ENCODE measurements at places on chromosomes 7 and 10.

DNA sequence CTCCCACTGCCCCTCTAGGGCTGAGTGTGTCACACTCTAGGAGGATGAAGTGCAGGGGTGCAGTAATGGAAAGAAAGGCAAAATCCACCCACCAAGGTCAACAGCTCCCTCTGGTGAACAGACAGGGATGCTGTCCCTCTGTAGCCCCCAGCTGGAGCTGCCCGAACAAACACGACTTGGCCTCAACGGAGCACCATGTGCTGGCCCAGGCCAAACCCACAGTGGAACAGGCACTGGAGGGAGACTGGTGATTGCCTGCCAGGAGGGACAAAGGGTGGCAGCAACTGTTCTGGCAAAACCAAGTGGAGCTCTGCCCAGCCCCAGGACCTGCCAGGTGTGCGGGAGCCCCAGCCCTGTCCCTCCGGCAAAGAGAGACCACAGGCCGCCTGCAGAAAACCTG, 20.7 kb downstream of the PDIA4 start:
- no peak for DNase-seq

DNA sequence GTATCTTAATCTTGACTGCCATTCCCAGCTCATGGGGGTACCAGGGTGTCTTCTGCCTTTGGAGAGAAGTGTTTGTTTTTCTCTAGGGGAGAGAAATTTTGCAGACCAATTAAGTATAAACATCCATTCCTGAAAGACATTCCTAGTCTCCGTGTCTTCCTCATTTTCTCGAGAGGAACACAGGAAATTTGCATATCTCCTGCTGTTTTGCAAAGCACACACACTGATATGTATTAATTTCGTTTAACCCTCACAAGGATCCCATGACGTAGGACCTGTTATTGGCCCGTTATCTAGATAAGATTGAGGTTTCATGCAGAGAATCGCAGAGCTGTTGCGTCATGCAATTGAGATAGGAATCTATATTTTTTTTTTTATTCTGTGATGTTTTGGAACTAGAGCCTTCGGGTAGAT, 944 bp downstream of the RHBDD2 start:
- no peak for DNase-seq

GRCh38 chr10:75345738-75346137, 55.8 kb downstream of the ZNF503 start:
- no peak for DNase-seq

DNA sequence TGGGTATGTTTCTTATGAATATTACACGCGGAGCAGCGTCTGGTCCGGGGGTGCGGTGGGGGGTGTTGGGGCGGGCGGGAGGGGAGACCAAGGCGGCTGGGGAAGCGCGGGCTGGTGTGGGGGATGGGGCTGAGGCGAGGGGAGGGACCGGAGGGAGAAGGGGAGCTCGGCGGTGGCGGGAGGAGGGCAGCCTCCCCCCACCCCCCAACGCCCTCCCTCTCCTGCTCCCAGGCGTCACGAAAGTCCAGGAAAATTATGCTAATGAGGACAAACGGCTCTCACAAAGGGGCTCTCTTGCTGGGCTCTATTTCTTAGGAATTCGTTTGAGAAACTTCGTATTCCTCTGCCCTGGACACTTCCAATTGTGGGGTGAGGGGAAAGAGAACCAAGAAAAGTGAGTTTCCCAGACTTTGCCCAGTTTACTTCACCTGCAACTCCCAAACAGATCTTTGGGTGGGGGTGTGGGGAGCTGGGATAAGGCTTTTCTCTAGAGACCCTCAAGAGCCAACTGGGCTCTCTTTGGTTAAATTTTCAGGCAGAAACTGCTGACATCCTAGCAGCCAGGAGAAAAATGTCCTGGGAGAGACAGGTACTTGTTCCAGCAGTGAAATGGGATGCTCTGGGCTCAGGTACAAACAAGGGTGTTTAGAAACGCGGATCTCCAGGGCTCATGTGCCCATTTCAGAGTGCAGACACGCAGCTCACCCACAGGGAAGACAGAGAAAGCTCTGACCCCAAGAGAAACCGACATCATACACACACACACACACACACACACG, 11.7 kb upstream of the HOXA2 start:
- DNase-seq: no peak

GRCh38 chr7:112383671-112384417, 66.4 kb upstream of the IFRD1 start:
- DNase-seq: no peak
